Erythroblast (primary cell): ENCODE measurements at places on chromosomes 2 and 18.

GRCh38 chr18:47558110-47558750 is 306.8 kb upstream of the SKOR2 start:
- no peak for DNase-seq

DNA sequence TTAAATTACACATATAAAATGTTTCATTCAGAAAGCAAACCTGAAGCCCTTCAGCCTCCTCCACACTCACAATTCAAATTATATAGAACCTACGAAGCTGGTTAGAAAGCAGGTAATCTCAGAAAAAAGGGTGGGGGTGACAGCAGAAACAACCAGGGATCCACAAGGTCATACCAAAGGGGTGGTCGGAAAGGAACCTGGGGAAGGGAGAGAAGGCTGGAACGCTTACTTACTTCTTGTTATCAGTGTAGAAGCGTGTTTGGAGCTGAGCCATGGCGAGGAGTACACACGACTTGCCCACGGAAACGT is 316 bp downstream of the WDR12 start:
- DNase-seq = no peak

GRCh38 chr2:56449002-56449431 is 265.2 kb downstream of the CCDC85A start:
- no peak for DNase-seq

- DNase-seq = peak; percentile 34
Measured at GRCh38 chr2:112204411-112204810, 50.4 kb downstream of the ZC3H8 start.

DNA sequence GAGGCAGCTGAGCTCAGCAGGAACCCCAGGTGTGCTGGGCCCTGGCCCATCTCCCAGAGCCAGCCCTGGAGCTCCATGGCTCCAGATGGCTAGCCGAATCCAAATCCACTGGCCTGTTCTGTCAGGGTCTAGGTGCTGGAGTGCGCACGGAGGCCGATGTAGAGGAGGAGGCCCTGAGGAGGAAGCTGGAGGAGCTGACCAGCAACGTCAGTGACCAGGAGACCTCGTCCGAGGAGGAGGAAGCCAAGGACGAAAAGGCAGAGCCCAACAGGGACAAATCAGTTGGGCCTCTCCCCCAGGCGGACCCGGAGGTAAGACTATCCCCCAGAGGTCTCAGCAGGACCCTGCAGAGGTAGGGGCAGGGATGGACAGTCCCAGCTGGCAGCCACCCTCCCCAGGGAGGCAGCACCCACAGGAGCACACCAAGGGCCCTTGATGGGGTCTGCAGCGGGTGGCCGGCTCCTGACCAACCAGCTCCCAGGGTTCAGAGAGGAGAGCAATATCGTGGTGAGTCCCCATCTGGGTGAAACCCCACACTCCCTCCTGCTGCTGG is 26.1 kb upstream of the PRLH start:
- no peak for DNase-seq

DNA sequence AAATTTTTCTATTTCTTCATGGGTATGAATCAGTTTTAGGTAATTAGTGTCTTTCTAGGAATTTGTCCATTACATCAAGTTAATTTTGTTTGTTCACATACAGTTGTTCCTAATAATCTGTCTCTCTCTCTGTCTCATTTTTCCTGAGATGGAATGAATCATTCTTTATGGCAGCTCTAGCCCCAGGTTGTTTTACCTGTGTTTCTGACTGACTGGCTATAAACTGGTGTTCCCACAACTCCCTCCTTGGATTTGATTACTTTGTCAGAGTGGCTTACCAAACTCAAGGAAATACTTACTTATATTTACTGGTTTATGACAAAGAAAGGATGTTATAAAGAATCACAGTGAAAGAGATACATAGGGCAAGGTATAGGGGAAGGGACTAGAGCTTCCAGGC is 15.1 kb downstream of the ADNP2 start:
- no peak for DNase-seq

GRCh38 chr2:226705133-226705886 is 94.3 kb downstream of the IRS1 start:
- no peak for DNase-seq

- no peak for DNase-seq
Measured at GRCh38 chr2:33496726-33497125, 20.3 kb downstream of the RASGRP3 start.

DNA sequence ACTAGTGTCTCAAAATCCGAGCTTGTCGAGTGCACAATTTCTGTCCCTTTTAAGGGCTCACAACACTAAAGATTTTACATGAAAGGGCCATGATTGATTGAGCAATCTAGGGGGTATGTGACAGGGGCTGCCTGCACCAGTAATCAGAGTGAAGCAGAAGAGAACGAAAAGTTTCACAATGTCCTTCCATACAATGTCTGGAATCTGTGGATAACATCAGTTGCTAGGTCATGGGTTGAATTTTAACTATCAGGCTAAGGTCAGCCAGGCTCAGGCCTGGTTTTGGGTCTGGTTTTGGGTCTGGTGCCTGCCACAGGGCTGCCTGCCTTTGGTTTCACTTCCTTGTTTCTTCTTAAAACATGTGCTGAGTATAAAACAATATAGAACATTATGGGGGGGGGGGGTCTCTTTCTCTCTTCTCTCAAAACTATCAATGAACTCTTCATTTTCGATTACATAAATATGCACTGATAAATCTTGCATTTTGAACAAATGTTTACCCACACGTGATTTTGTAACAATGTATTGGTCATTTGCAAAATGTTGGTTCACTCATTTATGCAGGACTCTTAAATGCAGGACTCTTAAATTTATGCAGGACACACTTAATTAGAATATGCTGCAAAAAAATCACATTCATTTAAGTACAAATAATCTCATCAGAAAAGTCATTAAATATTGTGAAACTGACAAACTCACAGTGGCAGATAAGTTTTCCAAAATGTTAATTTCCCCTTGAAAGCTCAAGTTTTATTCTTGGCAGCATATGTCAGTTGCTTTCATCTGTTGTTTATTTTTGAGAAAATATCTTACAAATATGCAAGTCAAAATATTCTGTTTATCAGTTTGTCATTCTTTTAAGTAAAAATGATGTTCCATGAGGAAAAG is 290.5 kb upstream of the KYNU start:
- DNase-seq = no peak

GRCh38 chr2:213422211-213422610 is 137.9 kb downstream of the SPAG16 start:
- DNase-seq = no peak

DNA sequence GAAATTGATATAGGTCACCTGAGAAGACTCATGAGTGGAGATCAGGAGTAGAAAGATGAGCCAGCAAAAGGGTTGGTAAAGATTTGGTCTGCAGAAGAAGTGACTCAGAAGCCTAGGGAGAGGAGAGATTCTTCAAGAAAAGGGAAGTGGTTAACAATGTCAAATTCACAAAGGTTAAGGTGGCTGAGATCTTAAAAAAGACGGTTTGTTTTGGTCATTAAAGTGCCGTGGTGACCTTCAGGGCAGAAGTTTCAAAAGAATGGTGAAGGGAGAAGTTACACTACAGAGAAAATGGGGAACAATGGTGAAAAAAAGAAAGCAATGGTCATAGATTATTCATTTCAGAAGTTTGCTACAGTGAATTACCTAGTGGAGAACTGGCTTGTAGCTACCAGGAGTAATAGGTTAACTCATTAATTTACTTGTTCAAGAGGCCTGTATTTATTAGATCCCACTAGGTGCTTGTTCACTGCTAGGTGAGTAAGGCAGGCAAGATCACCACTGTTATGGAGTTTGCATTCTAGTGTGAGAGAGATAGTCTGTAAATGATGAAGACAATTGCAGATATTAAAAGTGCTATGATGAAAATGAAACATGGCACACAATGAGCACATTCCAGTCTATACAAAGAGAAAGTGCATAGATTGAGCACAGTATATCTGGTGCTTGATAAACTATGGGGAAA is 43.0 kb downstream of the FBXO48 start:
- DNase-seq = no peak

DNA sequence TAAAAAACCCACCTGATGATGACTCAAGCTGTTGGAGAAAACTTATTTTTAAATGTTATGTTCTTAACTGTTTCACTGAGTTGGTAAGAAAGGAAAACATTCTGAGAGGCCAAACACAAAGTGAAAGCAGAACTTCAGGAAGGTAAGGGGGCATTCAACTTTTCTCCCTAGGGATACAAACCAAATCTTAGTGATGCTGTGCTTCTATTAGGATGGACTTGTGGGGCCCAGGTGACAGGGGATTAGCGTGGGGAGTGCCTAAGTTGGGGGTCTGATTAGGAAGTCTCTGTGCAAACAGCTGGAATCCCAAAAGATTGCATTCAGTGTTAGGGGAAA is 18.5 kb downstream of the PDCL3 start:
- DNase-seq = no peak

DNA sequence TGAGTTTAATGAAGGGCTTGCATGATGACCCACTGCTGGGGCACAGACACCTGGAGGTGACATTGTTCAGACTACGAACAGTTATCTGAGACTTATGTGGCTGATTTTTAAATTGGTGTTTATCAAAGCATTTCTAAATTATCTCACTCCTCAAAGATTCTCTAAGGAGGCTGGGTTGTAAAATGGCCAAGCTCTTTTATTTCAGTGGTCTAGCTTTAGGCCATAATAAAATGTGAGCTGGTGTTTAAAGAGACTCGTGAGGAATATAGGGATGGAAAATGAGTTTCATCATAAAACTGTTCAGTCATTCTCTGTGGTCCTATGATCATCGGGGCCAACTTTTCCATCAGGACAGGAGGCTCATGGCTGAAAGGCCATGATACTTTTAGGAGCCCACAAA is 93.4 kb downstream of the SPP2 start:
- no peak for DNase-seq

DNA sequence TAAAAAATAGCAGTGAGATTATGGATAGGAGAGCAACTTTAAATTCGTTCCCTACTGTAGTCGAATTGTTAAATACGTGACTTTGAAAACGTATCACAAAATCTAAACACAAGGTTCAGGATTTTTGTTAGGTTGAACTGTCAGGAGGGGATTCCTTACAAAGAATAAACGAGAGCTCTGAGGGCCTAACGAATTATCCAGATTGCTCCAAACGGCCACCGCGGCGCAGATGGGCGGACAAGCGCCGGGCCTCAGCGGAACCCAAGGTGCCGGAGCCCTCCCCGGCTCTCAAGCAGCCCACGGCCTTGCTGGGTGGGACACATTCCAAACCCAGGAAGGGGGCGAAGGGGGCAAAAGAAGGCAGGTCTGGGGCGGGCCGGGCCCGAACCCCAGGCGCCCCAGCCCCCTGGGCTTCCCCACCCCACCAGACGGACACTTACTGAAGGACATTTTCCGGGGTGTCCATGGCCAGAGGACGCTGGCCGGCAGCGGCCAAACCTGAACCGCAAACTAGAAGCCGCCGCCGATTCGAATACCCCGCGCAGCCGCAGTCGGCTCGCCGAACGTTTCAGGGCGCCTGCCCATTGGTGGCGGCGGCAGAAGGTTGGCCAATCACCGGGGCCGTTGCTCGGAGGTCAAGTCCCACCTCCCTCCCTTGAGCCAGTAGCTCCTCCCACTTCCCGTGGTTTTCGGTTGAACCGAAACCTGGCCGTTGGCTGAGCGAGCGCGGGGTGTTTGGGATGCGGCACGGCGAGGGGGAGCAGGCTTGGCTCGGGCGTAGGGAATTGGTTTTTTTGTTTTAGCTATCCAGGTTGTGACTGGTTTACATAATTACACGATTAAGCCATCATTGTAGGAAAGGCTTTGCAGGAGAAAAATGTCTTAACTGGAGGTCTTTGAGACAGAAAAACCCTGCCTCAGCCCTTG is at the start of gene BUB1:
Gene BUB1, minus strand, starts transcription at position 534 of the 927 bp plus-strand sequence. Its CDS starts 68 bp downstream, at position 466.
- DNase-seq = peak; percentile 97

GRCh38 chr2:5188636-5189035 is 503.5 kb upstream of the SOX11 start:
- no peak for DNase-seq

- DNase-seq = no peak
Measured at GRCh38 chr2:216645636-216645950, 12.4 kb downstream of the IGFBP2 start.

DNA sequence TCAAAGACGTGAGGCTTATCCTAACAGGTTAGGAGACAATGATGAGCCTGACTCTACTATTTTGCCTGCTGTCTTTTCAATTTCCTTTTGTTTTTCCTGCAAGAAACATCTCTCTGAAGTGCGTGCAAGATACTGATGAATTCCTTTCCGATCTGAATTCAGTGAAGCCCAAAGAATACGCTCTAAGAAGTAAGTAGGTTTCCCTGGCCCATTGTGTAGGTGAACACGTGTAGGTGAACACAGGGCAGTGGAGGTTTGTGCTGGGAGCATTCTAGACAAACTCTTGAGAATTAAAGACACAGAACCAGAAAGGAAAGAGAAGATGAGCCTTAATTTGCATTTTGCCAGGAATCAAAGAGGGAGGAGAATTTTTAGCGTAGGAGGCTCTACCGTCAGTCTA is 132.0 kb downstream of the ZNF532 start:
- DNase-seq = no peak

- no peak for DNase-seq
Measured at GRCh38 chr2:64186699-64187605, 42.7 kb upstream of the PELI1 start.

- DNase-seq = no peak
Measured at GRCh38 chr2:19800796-19801195, 101.0 kb downstream of the TTC32 start.

GRCh38 chr2:224971214-224971613 is 71.1 kb downstream of the DOCK10 start:
- no peak for DNase-seq

GRCh38 chr2:2018713-2019410 is 274.5 kb upstream of the PXDN start:
- DNase-seq = no peak

- no peak for DNase-seq
Measured at GRCh38 chr2:135820003-135820618, 16.9 kb downstream of the LCT start.

DNA sequence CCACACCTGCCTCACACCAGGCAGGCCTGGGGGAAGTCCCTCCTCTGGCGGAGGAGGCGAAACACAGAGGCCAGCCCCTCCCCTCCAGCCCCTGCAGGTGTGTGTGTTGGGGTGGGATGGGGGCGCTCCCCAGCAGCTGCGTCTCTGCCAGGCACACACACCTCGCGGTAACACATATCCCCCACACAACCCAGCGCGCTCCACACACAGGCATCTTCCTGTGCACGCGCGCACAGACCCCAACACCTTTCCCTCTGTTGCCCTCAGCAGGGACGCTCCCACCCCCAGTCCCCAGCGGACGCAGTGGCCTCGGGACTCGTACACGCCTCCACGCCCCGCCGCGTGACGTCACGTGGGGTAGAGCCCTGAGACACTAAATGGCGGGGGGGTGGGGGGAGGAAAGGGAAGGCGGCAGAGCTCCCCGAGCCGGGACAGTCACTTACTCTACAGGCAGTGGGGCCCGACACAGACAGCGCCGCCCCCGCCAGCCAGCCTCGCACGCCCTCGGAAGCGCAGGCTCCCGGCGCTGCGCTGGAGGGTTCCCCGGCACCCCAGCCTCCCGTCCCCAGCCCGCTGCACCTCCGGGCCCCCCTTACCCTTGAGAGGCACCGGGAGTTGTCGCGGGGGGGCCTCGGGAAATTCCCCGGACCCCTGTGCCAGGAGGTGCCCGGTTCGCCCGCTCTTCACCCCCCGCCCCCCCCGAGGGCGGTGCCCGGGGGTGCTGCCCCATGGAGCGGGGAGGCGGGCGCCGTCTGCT is at the start of gene WNT10A:
Gene WNT10A, plus strand, starts transcription at position 751 of the 757 bp plus-strand sequence. CDS start 144 bp downstream, outside the sequence.
- DNase-seq = no peak

- DNase-seq = peak; percentile 79
Measured at GRCh38 chr2:26942543-26943295, 27.7 kb upstream of the MAPRE3 start.

- DNase-seq = no peak
Measured at GRCh38 chr2:159202568-159203071, 83.9 kb downstream of the WDSUB1 start.
